ENCODE measurements at places on chromosomes 2 and 18.

DNA sequence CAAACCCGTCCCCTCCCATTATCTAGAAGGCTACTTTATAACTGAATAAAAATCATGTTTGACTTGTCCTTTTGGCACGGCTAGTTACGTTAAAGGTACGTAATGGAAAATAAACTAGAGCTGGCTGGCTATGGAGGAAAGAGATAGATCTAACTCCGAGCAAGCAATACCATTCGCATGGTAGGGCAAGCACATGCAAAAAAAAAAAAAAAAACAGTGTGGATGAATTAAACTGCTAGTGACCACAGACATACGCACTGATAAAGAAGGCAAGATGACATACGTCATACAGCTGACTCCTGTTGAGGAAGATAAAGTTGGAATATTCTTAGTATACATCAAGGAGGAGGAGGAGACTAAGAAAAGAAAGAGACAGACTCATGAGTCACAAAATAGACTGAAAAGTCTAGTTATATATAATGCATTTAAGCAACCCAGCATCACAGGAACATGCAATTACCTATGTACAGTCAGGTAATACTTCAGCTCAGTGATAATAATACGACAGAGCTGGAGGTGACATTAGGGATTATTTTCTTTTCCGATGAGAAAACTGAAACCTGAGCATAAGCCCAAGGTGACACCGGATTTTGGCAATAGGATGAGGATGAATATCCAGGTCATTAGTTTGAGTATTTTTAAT lies 37.9 kb upstream of the NARS1 start:
- no peak for DNase-seq

- no peak for DNase-seq
Measured at GRCh38 chr2:35339211-35339610, 1016.4 kb upstream of the CRIM1 start.

GRCh38 chr2:122218596-122218995 lies 463.1 kb downstream of the TSN start:
- DNase-seq: no peak

DNA sequence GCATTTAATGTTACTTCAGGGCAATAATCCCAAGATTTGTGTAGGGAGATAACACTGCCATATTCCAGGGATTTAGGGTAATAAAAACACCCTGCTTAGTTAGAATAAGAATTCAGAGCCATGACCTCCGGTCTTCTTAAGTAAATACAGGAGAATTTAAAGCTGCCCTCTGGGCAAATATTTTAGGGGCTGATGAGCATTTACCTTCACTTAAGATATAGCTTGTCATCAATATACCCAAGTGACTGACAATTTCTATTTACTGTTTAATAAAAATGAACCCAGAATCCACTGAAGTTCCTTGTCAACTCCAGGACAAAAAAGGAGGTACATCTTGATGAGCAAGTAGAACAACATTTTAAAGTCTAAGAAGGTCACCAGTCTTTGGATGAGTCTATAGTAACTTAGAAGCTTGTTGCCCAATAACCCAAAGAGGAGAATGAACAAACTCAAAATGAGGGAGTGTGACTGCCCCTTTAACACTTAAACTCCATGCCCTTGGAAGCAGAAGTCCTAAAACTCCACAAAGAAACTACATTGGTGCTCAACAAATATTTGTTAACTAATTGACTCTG lies 24.3 kb upstream of the IKZF2 start:
- DNase-seq: no peak

GRCh38 chr2:217932803-217933616 lies 69.8 kb downstream of the TNS1 start:
- no peak for DNase-seq

DNA sequence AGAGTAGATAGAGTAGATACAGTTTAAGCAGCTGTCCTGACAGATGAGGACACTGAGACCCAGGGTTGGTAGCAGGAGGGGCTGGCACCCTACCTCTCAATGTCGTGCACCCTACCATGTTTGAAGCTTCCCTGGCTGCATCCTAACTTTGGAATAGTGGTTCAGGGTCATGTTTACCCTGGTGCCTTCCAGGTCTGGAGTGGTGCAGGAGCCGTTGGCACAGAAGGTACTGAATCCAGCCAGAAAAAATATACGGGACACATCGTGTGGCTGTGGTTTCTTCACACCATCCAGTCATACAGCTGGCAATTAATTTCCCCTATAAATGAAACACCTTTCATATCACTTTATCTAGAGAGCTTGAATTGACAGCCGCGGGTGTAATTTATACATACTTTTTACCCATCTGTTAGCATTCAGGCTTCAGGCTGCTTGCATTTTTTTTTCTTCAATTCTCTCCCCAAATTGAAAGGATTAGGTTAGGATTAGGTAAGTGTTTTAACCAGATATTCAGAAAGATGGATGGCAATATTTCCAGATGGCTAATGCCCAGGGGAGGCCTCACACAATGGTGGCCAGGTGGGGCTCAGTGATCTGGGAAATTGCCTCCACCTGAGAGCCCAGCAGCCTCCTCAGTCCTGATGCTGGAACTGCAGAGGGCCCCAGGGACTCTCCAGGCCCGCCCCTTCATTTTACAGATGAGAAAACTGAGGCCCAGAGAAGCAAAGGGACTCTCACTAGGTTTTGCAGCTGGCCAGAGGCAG lies 127.0 kb downstream of the CELF4 start:
- no peak for DNase-seq

DNA sequence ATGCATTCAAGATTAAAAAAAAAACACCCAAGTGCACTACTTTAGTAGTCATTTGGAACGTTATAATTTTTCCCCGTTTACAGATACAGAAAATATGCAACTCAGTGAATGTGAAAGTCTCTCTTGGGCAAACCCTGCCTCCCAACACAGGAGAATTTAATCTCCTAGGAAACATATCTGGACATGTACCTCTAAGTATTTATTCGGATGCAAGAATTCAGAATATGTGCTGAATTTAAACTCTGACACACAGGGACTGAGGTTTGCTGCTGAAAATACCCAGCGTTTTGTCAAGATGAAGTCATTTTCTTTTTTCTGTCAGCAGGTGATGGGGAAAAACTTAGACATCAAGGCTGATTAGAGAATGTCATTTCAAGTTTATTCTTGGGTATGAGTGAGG lies 105.4 kb downstream of the ACKR3 start:
- no peak for DNase-seq

DNA sequence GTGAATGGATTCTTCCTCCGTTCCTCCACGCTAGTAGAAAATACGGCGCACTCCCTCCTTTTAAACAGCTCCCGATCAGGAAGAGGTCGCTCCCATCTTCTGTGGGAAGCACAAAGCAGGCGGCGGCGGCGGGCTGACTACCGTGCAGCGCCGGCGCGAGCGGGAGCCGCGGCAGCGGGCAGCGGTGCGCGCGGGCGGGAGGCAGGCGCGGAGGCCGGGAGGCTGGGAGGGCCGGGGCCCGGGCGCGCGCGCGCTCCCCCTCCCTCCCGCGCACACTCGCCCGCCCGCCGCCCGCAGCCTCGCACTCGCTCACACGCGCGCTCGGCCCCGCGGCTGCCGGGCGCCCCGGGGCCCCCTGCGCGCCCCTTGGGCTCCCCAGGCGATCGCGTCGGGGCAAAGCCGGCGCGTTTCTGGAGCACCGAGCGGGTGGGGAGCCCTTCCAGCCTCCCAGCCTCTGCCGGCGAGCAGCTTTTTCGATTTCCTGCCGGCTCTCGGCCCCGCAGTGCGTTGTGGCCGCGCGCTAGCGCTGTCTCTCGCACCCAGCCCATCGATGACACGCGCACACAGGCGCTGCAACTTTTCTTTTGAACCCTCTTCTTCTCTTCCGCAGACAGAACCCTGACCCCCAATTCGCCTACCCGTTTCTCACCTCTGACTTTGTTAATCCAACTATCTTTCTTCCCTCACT lies at the start of gene SLC8A1:
Gene SLC8A1 (minus strand): TSS at position 173 of the 688 bp plus-strand sequence.
- no peak for DNase-seq

GRCh38 chr2:159658881-159659873 lies 42.8 kb upstream of the BAZ2B start:
- no peak for DNase-seq

DNA sequence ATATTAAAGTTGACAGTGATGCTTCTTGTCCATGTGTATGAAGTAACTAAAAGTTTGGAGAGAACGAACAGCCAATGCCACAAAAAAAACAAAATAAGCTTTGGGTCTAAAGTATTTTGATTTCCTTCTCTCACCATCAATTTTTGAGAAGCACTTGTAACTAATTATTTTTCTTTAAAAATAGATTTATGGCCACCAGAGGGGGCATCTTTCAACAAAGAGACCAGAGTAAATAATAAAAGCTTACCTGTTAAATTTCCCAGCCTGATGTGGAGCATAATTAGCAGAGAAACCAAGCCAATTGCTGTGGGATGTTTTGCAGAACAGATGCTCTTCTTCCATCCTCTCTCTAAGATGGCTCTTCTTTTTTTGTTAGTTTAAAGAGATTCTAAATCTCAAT lies 29.0 kb downstream of the LINC00305 start:
- no peak for DNase-seq

DNA sequence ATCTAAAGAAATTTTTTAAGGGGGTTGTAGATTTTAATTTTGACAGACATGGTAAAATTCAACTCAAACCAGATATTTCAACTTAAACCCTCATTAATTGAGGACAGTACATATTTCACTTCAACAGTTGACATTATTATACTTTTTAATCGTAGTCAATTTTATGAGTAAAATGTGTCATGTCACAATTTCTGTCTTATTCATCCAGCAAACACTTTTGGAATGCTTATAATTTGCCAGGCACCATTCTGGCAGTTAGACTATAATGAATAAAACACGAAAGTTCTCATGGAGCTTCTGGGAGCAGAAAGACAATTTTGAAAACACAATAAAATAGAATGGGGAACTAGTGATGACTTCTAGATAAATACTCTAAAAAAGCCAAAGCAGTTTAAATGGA lies 1094.8 kb downstream of the SUCLG1 start:
- DNase-seq: no peak

DNA sequence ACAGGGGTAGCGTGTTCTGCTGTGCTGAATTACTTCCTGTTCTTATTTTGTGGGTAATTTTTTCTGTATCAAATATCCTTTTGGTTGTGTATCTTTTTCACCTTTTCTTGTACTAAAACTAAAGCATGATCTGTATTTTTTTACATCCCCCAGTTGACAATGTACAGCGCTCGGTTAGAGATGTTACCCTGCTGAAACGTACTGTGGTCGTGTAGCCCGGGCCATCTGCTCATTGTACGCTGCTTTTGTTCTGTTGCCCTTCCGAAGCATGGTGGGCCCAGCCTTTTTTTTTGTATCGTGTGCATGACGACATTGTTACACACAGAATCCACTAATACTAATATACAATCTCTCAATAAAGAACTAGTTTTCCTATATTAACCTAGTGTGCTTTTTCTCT lies 233.1 kb downstream of the HAUS1 start:
- DNase-seq: no peak

GRCh38 chr2:158963071-158963470 lies 5.4 kb upstream of the TANC1 start:
- DNase-seq: no peak

GRCh38 chr18:47985866-47986265 lies 55.4 kb upstream of the SMAD2 start:
- no peak for DNase-seq

GRCh38 chr2:71122387-71123298 lies 7.4 kb downstream of the MCEE start:
- no peak for DNase-seq

DNA sequence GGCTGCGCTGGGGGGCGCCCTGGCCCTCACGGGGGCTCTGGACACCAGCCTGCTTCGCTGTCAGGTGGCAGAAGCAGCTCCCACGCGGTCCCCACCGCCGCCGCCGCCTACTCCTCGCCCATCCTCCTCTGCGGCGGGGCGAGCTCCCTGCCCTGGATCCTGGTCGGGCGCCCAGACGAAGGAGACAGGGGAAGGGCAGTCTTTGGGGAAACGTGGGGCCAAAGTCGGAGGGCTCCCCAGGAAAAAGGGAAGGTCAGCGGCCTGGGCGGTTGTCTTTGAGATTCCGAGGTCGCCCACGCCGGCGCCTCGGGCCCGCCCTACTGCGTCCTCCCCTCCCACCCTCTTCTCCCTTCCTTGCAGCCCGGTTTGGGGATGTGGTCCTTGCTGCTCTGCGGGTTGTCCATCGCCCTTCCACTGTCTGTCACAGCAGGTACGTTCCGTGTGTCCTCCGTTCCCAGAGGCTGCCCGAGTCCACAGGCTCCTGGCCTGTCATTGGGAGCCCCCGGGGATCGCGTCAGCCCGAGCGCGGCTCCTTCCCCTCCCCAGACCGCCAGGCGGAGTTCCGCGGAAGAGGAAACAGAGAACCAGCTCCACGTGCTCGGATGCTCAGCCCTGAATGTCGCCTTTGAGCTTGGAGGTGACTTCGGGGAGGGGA lies 800 bp downstream of the IL1RL2 start:
- peak; percentile 51 for DNase-seq
